ENCODE measurements at places on chromosomes 13 and 19. TPM values are rescaled to one million over a fixed set of nuclear protein-coding genes. Genes with fewer than 3 reads are reported as not detected.

- DNase-seq = no peak
Measured at GRCh38 chr13:27988520-27988919, at the start of gene URAD. Gene URAD, minus strand, starts transcription at chr13:27988693. Its CDS starts 56 bp downstream, at chr13:27988637.

DNA sequence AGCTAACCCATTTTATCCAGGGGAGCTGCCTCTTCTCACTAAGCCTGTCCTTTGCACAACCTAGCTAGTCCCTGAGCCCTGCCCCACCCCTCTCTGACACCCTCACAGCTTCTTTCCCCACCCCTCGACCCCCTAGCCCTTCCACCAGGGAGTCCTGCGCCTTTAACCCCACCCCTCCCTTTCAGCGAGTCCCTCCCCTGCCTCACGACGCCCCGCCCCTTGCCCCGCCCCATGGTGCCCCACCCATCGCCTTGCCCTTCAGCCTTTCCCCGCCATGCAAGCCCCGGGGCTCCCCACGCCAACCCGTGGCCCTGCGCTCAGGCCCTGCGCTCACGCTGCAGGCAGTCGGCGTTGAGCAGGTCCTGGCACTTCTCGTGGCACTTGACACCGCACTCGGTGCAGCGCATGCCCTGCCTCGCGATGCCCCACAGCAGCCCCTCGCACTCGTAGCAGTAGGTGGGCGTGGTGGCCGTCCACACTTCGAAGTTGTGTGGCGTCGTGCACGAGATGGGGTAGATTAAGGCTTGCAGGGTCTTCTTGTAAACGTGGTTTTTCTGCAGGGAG lies 40.0 kb downstream of the UNC13A start:
- peak; percentile 39 for DNase-seq

DNA sequence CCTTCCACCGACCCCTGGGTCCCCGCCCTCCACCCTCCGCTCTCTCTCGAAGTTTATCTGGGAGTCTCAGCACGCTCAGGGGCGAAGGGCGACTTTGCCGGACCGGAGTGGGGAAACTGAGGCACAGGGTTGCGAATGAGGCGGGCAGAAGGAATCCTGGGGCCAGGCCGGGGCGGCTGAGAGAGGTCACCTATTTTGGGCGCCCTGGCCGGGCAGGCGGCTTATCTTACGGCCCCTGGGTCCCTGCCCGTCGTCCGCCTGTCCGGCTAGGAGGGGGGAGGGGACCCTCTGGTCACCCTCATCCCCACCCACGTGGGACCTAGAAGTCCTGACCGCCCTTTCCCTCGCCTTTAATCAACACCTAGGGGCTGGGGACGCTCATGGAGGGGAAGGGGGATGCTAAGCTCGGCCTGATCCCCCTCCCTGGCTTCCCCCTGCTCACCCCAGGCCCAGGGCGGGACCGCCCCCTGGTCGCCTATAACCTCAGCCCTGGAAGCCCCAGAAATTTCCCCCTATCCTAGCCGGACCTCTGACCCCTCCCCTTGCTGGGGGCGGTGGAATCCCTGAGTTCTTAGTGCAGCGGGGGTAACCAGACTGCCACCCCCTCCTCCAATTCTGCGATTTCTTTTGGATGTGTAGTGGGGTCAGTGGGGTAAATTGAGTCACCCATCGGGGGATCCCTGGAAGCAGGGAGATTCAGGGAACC lies 556 bp downstream of the TRIP10 start:
- DNase-seq = peak; percentile 90

GRCh38 chr19:46944123-46944748 lies 75.4 kb upstream of the NPAS1 start:
- DNase-seq = no peak

DNA sequence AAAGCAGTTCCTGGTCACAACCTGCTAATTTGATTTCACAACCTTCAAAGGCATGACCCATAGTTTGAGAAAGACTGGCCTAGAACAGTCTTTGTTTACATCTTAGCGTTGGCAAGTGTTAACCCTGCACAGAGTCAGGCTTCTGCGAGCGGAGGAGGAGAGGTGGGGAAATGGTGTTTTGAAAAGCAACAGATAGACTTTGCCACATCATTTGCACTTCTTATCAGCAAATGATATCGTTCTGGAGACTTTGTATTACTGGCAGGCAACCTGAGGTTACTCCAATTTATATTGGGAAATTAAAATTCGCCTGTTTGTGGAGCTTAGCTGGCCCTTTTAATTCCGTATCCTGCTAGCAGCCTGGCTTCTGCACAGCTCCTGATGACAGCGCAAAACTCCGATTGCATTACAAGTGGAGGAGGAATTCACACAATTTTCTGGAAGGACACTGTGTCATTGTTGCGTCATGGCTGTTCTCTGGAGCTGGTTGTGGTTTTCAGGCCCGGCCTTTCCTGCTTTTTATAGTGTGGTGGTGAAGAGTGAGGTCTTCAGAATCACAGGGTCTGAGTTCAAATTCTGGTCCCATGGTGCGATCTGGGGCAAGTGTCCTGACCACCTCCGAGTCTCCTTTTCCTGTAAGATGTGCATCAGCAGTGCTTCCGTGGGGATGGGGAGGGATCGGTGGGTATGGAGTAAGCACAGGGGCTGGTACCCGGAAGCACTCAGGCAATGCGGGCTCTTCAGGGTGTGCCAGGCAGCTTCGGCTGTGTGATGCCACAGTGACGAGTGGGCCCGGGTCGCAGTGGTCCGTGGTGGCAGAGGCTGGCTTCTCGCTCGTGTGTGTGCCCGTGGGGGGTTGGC lies 49.1 kb upstream of the EHD2 start:
- peak; percentile 98 for DNase-seq

GRCh38 chr13:101262306-101262705 lies 154.0 kb downstream of the NALCN start:
- DNase-seq = no peak

DNA sequence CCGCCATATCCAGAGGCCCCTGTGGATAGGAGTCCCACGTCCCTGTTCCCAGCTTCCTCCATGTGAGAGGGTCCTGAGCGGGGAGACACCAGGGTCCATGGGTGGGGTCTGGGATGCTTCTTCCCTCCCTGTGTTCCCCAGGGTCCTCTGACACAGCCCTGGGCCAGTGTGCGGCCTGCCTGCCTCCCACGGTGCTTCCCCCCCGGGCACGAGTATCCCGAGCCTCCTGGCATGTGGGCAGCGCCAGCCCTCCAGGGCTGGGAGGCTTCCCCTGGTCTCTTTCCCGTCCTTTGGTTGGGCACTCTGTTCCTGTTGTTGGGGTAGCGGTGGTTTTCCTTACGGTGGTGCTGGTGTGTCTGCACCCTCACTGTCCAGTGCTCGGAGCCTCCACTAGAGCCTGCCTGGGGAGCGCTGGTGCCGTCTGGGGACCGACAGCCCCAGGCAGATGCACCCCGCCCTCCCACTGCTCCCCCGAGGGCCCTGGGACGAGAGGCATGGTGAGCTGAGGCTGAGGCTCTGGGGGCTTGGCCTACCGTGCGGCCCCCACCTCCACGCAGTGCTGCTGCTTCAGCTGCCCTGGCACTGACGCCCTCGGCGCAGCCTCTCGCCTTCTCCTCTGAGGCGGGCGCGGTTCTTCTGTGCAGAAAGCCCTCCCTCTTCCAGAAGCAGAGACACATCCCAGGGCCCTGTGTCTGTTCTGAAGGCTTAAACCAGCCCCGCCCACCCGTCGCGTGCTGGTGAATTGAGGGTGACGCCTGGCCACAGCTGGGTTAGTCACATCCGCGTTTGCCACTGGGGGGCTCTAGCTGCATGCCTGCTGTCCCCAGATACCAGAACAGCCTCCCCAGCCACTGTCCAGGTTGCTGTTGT lies 27.9 kb downstream of the PLEKHJ1 start:
- DNase-seq = peak; percentile 100

GRCh38 chr13:90120026-90120425 lies 1227.5 kb upstream of the MIR17HG start:
- no peak for DNase-seq

GRCh38 chr19:43594710-43595604 lies 977 bp downstream of the IRGQ start:
- peak; percentile 94 for DNase-seq

Gene CNFN
- total RNA-seq = not detected
